ENCODE measurements at places on chromosomes 12 and 14.

DNA sequence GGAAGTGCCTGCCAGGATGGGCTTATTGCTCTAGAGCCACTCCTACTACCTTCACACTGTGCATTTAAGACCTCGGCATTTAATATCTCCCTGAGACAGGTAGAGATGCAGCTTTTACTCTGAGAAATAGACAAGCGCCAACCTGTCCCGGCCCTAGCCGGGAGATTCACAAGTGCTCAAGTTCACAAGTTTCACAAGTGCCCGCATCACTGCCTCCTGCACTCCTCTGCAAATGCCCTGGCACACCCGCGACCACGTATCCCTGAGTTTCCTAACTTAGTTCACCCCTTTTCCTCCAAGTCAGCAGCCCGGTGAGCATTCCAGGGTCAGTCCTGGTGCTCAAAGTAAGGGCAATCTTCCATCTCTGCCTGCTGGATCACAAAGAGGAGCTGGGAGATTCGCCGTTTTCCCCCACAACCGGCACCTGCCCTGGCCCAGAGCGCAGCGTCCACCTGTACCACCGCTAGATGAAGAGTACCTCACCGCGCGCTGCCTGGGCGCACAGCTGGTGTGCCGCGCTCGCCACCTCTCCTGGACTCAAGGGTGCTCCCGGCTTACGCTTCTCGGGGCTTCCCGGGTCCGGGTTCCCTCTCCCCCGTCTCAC lies 5.0 kb upstream of the SLC38A4 start:
- no peak for DNase-seq

- DNase-seq, result no peak
These were observed 1089.8 kb downstream of the FLRT2 start for GRCh38 chr14:86619726-86620125.

DNA sequence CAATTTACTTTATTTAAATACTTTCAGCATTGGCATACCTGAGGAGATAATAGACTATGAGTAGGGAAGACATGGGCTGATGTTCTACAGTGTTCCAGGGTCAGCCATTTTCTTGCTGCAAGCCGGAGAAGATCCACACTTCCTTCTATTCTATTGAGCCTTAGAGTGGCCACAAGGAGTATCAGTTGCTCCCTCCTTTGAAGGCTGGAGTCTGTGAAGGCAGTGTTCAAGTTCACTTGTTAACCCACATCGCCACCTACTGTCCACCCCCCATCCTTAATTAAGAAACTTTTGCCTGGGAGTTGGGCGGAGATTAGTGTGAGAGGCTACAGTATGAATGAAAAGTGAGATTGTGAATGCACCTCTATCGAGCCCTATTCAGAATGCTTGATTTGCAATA lies 666.6 kb downstream of the NRXN3 start:
- peak; percentile 21 for DNase-seq

GRCh38 chr12:64808110-64808509 lies 16.3 kb upstream of the TBC1D30 start:
- DNase-seq, result no peak

DNA sequence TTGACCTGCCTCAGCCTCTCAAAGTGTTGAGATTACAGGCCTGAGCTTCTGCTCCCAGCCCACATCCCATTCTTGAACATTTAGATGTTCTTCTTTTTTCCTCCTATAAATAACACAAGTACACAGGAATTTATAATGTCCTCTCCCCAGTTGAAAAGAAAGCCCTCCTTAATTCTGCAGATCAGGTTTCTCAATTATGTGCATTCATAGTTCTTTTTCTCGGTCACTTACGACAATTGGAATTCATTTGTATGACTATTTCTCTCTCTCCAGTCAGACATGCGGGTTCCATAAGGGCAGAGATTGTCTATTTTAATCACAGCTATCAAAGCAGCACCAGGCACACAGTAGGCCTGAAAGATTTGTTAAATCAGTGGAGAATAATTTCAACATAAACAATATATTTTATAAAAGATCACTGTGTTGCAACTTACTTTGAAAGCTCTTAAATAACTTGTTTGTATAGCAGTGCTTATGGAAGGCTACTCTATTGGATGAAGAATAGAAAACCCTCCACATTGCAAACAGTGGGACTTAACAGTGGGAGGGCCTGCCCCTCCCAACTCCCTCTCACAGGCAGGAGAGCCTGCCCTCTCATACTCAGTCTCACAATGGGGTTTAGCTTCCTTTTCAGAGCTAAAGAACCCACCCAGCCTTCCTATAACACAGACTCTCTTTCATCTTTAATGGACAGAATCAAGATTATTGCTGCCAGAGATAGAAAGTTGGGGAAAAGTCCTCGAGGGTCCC lies 84.1 kb upstream of the TRAF3 start:
- DNase-seq, result no peak

DNA sequence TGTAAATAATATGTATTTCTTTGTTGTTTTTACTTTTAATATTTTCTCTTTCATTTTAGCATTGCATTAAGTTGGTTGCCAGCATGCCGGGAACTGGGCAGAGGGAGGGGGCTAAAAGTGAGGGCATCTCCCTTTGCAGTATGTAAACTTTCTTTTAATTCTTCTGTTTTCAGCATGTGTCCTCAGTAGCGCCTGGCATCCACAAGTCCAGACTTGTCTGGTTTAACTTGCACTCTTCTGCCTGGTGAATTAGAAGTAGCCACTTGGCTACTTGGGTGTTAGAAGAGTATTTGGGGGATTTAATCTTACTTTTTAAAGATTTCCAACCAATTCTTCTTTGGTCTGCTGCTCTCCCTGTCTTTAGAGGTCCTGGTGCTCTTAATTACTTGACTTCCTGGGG lies 117.2 kb upstream of the SCAF11 start:
- DNase-seq, result no peak
